Activated CD4-positive, alpha-beta T cell treated with anti-CD3 and anti-CD28 coated beads, Interleukin-2, amount 10 ng/mL, durations not matched to agents 7 days and 5 days (primary cell): ENCODE measurements at places on chromosomes 3 and 15.

DNA sequence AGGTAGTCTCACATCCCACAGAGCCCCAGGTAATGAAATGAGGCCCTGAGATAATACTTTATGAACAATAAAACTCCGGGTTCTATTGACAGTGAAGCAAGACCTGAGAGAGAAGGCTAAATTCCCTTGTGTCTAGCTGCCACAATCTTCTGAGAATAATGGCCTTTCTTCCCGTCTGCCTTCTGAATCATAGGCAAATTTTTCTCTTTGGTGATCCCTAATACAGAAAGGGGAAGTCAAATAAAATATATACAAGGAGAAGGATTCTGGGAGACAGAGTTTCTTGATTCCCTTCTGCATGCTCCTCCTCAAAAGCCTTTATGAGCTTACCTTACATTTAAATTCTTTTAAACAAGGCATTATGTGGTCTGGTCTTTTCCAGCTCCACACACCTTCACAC, 29.9 kb upstream of the CCR2 start:
- no peak for DNase-seq

- DNase-seq, result no peak
Measured at GRCh38 chr15:93331545-93332167, 242.6 kb upstream of the RGMA start.

DNA sequence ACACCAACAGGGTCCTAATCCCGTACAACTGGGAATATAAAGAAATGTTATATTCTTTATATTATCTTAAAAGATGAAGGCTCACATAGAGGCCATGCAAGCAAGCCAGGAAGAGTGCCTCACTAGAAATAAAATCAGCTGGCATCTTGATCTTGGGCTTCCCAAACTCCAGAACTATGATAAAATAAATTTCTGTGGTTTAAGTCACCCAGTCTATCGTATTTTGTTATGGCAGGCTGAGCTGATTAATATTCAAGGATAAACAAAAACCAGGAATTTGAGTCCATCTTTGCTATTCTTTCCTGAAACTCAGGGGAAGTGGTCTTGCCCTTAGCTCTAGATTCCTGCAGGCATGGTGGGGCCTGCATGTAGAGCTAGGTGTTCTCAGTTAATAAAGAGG, 42.7 kb downstream of the ATOSA start:
- DNase-seq, result no peak

- DNase-seq, result no peak
Measured at GRCh38 chr3:196641333-196642054, 2.0 kb downstream of the NRROS start.

DNA sequence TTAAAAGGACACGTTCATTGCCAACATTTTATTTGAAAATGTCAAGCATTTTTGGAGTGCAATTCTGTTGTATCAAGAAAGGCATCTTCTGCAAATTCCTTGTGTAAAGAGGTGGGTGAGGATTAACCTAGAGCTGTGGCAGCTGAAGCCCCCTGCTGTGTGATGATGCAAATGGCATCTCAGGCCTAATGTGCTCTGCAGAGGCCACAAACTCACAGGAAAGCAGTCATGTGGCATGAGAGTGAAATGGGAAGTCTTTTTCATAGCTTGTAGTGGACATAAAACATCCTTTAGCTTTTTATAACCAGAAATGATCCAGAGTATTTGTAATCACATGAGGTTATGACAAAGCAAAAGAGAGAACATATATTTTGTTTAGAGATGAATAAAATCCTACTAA, 6.4 kb downstream of the CADM2 start:
- DNase-seq, result no peak

DNA sequence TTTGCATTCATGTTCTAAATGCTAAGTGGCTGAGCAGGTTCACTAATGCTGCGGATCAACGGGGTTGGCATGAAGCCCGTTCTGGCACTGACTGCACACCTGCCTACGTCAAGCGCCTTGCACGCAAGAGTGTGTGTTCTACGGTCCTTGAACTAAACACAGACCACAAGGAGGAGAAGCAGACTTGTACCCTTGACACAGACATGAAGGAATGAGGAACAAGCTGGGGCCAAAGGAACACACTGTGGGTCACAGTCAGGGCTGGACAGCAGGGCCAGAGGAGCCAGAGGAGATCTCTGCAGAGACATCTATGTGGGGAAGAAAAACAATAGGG, 48.0 kb upstream of the LDHAL6B start:
- no peak for DNase-seq

DNA sequence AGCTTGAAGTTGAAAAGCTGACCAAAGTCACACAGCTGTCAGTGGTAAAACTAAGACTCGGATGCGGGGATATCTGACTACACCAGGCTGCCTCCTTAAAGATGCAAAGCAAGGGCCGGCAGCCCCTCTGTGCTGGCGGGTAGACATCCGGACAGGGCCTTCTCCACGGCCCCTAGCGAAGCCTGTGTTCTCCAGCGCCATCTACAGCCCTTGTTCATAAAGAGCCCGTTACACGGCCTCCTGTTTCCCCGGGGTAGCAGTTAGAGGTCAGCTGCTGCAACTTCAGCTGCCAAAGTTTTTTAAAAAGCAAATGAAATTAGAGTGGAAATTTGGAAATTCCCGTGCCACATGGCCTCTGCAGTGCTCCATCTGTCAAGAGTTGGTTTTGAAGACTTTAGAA, 383.0 kb downstream of the TBL1XR1 start:
- DNase-seq, result peak; percentile 9

DNA sequence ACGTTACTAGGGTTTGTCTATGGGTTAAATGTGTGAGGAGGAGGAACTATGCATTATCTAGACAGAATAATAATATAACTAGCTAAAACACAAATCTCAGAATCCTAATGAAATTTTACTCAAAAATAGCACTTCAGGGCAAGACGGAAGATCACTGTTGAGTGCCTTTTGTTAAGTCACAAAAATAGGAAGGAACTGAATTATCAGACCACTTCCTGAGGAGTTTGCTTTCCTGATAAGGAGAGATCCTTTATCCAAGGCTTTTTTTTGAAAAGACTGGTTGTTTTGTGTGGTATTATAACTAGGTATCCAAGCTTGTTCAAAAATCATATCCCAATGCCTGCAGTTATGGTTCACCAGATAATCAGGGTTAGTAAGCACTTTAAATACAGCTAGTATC, 34.6 kb downstream of the NR2E3 start:
- no peak for DNase-seq

DNA sequence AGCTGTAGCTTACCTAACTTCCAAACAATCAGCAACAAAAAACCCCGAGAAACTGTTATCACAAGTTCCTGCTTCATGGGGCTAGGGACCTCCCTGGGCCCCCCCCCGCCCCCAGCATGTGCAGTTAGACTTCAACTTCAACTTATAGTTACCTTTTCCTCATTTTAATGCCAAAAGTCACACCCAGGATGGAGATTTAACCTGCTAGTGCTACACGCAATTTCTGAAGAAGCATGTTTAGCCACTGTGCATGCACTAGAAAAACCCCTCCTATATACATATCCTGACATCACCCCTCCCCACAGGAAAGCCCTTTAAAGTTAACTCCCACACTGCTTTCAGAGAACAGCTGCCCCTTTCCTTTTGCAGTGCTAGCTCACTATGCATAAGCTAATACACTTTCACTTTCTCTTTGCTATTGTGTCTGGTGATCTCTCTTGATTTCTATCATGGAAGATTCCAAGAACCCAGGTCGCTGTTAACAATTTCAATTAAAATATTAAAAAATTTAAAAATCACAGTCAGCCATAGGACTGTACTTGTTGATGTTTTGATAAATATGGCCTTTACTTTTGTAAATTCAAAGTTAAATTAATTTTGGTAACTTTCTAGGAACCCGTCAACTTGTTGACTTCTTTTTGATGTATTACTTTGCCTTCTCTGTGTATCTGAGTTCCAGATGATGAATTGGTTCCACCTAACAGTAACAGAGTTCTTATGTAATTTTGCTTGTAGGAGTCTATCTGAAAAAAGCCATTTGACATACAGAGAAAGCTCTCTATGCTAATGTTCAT, 75.2 kb upstream of the ACAD9 start:
- peak; percentile 85 for DNase-seq

- DNase-seq, result no peak
Measured at GRCh38 chr3:45120359-45121158, 25.6 kb downstream of the CDCP1 start.

DNA sequence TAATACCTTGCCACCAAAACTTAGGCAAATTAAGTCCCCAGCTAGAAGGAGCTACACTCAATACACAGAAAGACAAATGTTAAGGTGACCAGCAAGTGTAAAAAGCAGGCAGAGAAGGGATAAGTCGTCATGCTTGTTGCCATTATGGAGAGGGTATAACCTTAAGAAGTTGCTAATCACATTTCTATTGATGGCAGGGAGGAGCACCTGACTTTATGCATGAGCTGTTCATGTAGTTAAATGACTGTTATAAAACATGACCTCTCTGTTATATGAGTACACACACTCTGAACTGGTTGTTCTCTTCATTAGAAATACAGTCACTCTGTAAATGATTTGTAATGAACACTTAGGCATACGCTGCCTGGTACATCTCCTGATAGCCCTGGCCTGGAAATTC, 6.6 kb upstream of the CCNL1 start:
- no peak for DNase-seq

DNA sequence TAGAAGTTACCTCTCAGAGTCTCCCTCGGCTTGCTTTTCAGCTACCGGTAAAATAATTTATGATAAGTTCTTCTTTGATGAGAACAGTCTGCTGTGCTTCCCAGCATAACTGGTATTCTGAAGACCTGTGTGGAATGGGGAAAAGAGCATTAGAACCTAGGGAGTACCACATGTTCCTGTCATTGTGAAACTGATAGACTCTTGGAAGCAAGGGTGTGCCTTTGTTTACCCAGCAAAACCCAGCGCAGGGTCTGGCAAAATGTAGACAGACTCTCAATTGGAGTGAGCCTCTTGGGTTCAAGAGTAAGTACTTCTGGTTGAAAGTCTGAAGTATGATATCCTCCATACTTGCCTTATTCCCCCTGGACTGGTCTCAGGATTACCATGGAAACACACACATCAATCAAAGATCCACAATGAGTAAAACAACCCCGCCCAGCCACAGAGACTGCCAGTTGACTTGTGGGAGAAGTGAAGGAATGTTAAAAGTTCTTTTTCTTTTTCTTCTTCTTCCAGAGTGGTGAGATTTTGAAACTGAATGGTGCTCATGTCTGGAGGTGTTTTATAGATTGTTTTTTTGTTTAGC, 652.4 kb upstream of the NAALADL2 start:
- DNase-seq, result no peak

GRCh38 chr3:145219355-145220235, 941.4 kb downstream of the PLOD2 start:
- DNase-seq, result no peak

- no peak for DNase-seq
Measured at GRCh38 chr3:14678015-14678503, 3.1 kb downstream of the C3orf20 start.

- DNase-seq, result no peak
Measured at GRCh38 chr15:66190746-66191145, 62.8 kb downstream of the MEGF11 start.

- no peak for DNase-seq
Measured at GRCh38 chr3:115943579-115943978, 320.3 kb downstream of the GAP43 start.

DNA sequence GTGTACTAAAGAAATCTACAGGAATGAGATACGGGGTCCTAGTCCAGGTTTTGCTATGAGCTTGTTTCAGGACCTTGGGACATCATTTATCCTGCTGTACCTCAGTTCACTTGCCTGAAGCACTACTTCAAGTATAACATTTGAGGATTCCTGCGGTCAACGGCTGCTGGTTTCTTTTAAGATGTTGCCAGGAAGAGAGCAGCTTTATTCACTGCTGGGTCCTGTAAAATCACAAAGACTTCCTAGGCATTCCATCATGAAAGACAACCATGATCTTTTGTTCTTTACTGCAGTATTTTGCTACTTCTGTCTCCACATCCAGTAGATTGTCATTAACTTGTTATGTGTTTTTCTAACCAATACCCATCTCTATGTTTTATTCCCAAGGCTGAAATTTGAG, 61.0 kb upstream of the PYDC2 start:
- DNase-seq, result no peak

DNA sequence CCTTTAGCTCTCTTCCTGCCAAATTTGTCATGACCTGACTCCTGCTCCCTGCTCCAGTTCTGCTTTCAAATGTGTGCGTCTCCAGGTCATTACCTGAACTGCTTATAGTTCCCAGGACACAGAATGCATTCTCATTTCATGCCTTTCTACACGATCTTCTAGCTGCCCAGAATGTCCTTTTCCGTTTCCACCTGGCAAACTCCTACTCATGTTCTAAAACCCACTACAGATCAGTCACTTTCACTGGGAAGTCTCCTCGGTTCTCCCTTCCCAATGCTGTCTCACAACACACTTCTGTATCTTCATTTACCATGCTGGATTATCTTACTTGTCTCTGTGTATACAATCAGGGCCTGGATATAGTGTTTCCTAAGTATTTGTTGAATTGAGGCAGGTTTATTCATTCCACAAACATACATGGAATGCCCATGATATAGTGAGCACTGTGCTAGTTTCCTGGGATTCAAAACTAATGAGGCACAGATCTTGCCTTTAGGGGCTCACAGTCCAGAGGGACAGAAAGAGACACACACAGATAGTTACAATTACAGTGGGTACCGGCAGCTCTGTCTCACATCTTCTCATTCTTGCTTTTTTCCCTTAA, 1.6 kb upstream of the NOX5 start:
- no peak for DNase-seq

DNA sequence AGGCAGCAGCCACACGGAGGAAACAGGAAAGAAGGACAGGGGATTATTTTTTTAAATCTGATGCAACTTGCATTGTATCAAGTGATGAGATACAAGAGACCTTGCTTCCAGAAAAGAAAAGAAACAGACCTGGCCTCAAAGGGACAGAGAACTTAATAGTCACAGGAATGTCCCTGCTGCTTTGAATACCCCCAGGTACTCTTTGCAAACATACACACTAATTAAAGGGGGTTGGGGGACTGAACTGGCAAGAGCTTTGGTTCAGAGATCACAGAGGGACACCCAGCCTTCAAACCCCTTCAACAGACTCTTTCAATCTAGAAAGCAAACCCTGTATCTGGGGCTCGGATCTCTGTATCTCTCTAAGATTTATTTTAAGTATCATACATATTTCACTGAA, 18.0 kb downstream of the TNIK start:
- no peak for DNase-seq

GRCh38 chr3:158792709-158793108, 9.1 kb upstream of the MFSD1 start:
- no peak for DNase-seq

GRCh38 chr3:17088017-17088416, 203.3 kb downstream of the PLCL2 start:
- DNase-seq, result no peak

DNA sequence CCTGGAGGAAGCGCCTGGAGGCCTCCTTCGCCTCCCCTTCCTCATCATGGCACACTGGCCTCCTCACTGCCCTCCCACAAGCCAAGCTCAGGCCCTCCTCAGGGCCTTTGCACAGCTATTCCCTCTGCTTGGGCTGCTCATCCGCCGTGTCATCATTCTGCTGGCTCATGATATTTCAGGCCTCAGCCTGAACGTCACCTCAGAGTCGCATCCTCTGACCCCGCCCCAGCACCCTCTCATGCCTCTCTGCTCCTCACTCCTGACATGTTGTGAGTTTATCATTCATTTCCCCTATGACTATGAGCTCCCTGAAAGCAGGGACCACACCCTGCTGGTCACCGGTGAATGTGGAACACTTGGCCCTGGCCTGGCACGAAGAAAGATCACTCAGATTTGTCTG, 20.7 kb upstream of the POC1A start:
- DNase-seq, result no peak

- no peak for DNase-seq
Measured at GRCh38 chr15:96381463-96381862, 51.0 kb downstream of the NR2F2 start.
